Activated naive CD8-positive, alpha-beta T cell treated with anti-CD3 and anti-CD28 coated beads, Interleukin-2, amount 50 U/mL, for 16 hours (primary cell): ENCODE measurements at places on chromosomes 7 and 10.

DNA sequence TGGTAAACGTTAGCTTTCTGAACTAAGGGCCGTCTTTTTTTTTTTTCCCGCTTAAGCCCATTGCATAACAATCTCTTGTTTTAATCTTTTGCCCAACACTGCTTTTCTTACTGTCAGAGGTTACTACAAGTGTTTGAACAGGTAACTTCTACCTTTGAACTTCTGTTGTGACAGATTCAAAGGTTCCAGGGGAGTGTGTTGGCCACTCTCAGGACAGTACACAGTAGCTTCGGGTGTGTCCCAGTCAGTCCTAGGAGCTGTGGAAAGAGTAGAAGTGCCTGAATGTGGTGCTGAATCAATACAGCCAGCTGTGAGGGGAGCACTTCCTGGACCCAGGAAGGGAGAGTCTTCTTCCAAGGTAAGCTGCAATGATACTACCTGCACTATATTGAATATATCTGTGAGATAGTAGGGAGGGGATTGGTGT, at the start of gene ACSL5:
ACSL5 (plus strand) TSS at position 205 of the 427 bp plus-strand sequence. CDS start 20,831 bp downstream, outside the sequence.
- no peak for DNase-seq

- DNase-seq: no peak
These were observed 26.5 kb downstream of the VIPR2 start for GRCh38 chr7:159118197-159118595.

DNA sequence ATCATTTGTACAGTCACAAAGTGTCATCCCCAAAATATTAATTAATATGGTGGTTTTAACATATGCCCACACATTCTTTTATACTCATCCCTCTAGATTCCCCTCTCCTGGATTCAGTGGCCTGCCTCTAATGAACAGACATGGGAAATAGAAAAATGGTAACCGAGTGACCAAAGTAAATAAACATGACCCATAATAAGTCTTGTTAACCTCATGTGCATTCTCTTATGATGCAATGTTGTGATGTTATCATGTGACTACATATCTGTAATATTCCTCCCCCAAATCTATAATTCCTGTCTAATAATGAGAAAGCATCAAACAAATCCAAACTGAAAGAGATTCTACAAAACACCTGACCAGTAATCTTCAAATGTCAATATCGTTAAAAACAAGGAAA, 164.5 kb upstream of the PRSS1 start:
- DNase-seq: no peak

DNA sequence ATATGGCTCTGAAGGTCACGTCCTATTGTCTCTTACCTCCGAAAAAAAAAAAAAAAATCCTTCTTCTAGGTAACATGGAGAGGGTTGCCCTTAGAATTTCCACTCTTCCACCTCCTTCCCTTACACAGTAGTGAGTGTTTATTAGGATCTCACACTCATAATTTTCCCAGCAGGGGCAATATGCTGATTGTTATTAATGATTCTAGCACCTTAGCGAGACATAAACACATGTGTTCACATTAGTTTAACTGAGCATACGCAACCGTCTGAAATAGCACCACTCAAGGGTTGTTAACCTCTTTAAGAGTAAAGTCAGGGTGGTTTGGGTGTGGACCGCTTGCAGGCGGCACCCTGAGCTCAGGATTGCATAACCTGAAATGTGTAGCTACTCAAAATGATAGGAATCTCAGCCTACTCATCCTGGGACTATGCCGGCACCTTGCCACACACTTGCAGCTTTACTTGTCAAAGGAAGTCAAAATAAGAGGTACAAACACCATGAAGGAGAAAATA, 52.2 kb downstream of the CPEB3 start:
- no peak for DNase-seq

GRCh38 chr7:130079846-130080394, 9.6 kb downstream of the KLHDC10 start:
- no peak for DNase-seq

DNA sequence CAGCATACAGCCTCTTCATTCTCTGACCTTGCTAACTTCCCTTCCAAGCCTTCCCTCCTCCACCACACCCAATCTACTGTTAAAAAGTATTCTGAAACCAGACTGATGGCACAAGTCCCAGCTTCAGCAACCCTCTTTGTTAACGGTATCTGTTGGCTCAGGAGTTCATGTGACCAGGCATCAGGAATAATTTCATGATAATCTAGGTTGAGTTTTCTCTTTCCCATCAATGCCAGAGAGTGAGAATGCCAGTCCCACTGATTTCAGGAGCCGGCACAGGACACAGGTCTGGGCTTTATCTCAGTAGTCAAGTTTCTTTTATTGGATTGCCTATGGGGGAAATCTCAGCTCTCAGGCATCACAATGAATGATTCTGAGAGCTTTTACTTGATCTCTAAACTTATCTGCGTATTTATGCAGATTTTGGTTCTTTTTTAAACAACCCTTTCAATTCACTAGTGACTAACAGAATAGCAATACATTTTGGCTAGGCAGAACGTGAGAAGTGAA, 231.0 kb upstream of the LYZL1 start:
- no peak for DNase-seq

- DNase-seq: no peak
These were observed 559 bp downstream of the VTI1A start for GRCh38 chr10:112447620-112447928.

DNA sequence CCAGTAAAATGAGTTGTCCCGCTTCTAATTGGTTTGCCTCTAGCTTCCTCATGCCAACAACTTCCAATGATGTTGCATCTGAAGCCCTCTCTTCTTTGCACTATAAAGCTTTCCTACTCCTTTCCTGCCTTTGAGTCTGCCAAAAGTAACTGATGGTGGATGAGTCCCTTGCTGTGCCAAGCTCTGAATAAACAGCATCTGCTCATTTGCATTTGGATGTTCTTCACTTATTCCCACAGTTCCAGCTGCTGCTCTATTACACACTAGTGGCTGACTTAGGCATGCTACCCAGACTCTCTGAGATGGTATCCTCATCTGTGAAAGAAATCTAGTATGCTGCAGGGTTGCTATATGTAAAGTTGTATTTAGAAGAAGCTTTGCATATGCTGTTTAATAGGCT, 24.9 kb downstream of the SFR1 start:
- no peak for DNase-seq

GRCh38 chr10:71748671-71749191, 24.6 kb downstream of the VSIR start:
- no peak for DNase-seq

- DNase-seq: no peak
These were observed 21.6 kb upstream of the PDSS1 start for GRCh38 chr10:26675873-26676257.

- DNase-seq: no peak
These were observed 48.5 kb upstream of the ARL4A start for GRCh38 chr7:12638851-12639456.

- DNase-seq: no peak
These were observed 509.4 kb downstream of the PTPRN2 start for GRCh38 chr7:158077934-158078910.

GRCh38 chr7:46156086-46156485, 235.0 kb upstream of the IGFBP3 start:
- DNase-seq: no peak

GRCh38 chr10:33542752-33543505, 208.5 kb upstream of the NRP1 start:
- no peak for DNase-seq

- no peak for DNase-seq
These were observed 169.9 kb downstream of the KCND2 start for GRCh38 chr7:120442838-120443237.

DNA sequence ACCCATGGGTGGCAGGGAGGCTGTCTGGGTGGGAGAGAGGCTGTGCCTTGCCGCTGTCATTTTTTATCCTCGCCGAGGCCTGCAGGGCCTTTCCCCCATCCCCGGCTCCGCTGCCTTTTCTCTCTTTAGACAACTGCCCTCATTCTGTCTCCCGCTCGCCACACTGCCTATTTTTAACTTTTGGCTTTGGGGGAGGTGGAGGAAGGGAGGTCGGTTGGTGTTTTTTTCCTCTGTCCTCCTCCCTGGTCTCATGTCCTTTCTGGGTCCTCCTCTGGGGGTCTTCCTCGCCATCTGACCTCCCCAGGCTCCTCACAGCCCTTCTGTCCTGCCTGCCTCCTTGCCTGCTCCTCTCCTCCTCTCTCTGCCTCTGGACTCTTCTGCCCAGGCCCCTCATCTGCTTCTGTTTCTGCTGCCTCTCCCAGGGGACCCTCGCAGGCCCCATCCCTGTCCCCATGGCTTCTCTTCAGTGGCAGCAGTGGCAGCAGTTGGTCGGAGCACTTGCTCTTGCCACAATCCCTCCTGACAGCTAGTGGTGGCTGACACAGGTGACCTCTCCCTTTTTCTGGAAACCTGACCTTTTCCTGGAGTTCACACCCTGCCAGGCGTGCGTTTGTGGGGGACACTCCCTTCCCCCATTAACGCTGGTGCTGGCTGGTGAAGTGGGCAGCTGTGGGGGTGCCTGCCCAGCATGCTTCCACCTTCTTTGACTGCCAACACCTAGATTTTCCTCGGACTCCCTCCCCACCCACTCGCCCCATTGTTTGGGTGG, 19.5 kb upstream of the PCBD1 start:
- no peak for DNase-seq

DNA sequence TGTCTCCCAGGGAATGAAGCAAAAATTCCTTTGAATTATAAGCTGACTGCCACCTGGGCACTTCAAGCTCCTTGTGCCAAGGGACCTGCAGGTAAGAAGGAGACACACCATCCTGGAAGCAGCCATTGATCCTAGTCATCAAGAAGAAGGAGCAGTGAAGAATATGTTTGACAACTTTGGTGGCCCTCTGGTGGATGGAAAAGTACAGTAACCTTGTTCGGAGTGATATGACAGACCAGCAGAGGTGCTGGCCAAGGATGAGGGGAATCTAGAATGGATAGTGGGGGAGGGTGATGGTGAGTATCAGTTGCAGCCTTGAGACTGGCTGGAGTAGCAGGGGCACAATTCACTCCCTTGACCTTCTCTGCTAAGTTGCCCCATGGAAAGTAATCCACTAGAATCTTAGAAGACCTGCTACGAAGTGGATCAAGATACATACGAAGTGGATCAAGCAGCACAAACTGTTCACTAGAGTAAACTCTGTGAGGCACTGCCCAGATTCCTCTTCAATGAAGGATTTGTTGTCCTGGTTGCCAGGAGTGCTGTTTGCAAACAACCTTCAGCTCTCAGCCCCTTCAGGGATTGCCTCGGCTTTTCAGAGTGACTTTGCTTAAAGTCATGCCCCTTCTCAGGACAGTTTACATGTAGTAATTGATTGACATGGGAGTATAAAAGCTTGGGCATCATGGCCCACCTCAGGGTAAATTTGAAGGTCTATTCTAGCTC, 44.8 kb upstream of the ORC5 start:
- no peak for DNase-seq

GRCh38 chr7:133755901-133756300, 371.2 kb upstream of the LRGUK start:
- no peak for DNase-seq

DNA sequence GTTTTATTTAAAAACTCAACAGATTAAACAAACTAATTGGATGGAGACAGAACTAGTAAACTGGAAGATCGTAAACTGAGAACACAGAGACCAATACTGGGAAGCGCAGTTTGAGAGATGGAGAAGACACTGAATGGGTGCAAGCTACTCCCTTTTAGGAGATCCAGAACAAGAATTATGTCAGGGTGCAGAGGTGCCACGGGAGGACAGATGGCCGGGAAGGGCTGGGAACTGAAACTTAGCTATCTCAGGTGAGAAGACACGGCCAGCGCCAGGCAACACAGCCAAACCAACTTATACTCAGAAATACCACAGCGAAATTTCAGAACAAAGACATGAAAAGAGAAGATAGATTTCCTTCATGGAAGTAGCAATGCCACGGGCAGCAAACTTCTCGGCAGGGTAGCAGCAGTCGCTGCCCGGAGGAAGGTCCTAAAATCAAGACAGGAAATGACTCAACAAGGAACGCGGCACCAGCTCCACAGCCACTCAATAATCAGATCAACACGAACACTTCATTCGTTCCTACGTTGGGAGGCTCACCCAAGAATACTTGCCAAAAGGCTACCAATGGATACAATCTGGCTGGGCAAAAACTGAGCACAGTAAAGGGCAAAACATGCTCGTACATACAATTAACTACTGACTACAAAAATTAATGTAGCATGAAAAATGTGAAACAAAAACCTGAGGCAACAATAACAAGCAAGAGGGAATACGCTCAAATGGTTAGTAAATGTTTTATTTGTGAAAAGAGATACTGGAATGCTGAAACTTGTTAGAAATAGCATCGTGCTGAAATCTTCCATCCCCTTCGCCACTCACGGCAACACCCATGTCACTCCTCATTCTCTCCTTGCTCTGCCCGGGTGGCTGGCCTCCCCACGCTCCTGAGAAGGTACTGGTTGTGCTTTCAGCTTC, 2.2 kb upstream of the LRRC27 start:
- no peak for DNase-seq

DNA sequence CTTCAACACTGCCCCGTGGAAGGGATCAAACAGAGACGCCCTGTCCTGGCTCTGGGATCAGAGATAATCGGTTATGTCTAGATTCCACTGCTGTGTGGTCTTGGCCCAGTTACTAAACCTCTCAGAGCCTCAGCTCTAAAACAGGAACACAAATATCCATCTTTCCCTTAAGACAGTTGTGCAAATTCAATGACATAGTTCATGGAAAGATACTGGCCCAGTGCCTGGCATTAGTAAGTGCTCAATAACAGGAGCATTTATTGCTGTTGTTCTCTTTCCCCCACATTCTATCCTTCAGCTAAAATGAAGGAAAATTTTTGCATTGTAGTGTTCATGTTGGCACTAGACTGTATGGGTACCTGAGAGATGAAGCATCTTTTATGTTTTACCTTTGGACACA, 58.6 kb downstream of the TACC2 start:
- DNase-seq: no peak

DNA sequence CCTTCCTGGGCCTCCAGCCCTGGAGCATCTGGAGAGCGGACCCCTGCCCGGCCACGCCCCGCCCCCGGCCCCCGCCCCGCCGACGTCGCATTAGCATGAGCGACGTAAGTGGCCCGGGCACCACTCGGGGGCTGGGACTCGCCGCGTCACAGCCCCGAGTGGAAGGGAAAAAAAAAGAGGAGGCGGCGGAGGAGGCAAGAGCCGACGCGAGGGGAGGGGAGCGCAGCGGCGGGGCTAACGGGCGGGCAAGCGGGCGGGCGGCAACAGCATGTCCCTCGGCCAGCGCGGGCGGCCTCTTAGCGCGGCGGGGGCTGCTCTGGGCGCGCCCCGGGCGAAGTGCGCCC, at the start of gene SLC18A3:
SLC18A3 (plus strand) TSS at position 197 of the 344 bp plus-strand sequence. CDS start 431 bp downstream, outside the sequence.
- no peak for DNase-seq
